ENCODE measurements at places on chromosomes 13 and 19.

DNA sequence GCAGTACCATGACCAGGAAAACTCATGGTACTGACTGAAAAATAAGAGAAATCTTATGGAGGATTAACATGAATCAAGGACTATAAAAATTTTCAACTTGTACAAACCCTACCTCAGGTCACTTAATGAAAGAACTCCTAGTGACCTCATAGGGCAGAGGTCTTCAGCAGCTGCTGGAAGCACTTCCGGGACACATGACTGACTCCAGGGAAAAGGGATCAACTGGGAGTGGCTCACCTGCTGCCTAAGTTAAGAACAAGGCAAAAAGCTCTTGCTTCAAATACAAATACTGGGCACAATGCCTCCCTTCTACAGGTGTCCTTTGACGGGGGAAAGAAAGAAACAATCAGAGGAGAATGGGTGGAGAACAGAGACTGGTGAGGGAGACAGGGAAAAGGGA is 18.6 kb downstream of the DOCK9 start:
- DNase-seq = no peak

- no peak for DNase-seq
Observed at GRCh38 chr13:93767917-93768409, 541.4 kb downstream of the GPC6 start.

DNA sequence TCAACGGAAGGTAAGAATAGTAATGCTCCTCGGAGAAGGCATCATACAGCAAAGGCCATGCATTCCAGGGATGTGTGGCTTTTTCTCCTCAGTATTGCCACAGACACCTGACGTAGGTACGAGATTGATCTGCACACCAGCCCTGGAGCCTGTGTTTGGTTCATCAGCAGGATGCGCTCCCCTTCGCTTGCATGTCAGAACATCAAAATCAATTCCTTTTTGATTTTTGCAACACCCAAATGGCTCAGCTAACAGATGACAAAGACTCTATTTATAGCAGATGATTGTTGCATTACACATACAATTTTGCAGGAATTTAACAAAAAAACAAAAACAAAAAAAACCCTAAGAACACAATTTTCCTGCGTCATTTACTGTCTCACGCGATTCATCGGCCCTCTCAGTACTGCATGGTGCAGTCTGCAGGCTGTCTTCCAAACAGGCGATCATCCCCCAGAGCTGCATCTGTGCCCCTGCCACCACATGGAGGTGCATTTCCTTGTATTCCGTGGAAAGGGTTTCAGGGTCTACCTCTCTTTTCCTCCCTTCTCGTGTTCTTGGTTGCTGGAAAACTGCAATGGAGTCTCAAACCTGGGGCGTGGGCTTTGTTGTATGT is 207.3 kb downstream of the TEX29 start:
- DNase-seq = no peak

GRCh38 chr19:36973021-36973843 is 57.1 kb downstream of the ZNF568 start:
- DNase-seq = no peak

Measured in Karpas-422 (cell line).